Stimulated activated CD4-positive, alpha-beta T cell treated with anti-CD3 and anti-CD28 coated beads, Interleukin-15, amount 100 ng/mL, for 1 hour (primary cell): ENCODE measurements at places on chromosomes 12 and 14.

DNA sequence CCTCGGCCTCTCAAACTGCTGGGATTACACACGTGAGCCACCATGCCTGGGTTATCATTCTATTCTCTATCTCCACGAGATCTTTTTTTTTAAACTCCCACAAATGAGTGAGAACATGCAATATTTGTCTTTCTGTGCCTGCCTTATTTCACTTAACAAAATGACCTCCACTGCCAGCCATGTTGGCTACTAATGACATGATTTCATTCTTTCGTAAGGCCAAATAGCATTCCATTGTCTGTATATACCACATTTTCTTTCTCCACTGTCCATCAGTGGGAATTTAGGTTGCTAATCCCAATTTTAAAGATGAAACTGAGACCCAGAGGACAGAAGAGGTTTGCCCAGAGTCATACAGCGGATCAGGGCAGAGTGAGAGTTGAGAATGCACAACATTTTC lies 10.9 kb upstream of the TRPV4 start:
- no peak for DNase-seq

DNA sequence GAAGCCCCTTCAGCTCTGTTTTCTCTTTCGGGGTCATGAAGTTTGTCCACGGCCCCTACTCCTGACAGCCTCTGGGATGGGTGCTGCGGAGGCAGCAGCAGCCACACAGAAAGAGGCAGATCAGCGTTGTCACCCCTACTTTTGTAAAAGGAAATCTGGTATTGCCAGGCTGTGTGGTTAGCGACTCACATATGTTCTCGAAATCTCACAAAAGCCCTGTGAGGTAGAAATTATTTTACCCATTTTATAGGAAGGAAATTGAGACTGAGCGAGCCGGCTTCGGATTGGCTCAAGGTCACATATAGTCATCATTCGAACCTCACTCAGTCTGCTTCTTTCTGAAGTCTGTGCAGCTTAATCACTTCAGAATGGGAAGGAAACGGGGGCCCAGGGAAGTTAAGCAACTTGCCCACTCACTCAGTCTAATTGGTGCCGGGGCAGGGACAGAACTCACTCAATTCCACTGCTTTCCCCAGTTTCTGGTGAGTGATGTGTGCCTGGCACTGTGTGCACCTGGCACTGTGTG lies 1.1 kb upstream of the CKAP4 start:
- DNase-seq: no peak

GRCh38 chr12:126950266-126950665 lies 1316.7 kb upstream of the TMEM132C start:
- no peak for DNase-seq

DNA sequence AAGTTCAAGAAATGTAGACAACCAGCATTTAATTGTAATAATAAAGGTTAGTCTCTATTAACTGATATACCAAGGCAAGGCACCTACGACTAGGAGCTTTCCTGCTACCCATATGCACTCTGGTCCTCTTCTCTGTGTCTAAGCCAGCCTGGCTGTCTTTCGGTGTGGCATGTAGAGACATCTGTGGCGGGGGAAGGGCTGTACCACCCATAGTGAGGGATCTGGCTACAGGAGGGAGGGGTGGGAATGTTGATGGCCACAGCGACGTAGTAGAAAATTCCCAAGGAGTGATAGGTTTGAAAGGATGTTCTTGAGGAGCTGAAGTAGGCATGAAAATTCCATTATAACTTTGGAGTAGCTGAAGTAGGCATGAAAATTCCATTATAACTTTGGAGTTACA lies 344.2 kb downstream of the ATP23 start:
- no peak for DNase-seq

GRCh38 chr12:87388376-87388775 lies 640.8 kb downstream of the C12orf50 start:
- DNase-seq: no peak

DNA sequence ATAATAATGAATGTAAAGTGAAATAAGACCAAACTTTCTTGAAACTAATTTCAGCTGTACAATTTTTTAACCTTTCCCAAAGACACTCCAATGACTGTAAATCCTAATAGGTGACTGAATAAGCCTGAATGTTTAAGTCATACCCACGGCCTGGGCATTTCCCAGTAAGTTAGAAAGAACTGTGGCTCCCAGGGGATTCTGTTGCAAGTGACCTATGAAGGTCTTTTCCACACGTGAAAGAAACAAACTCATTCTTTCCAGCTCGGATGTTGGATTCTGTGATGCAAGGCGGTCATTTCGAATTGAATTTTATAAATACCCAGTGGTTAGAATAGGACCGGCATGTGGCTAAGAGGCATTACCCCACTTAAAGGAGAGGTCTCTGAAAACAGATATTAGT lies 1134.4 kb downstream of the GALC start:
- DNase-seq: no peak
